Stimulated activated CD8-positive, alpha-beta memory T cell treated with anti-CD3 and anti-CD28 coated beads, Interleukin-7, amount 100 ng/mL, for 4 hours (primary cell): ENCODE measurements at places on chromosomes 12 and 14.

- no peak for DNase-seq
Measured at GRCh38 chr12:122724641-122725243, 5.9 kb downstream of the HCAR1 start.

GRCh38 chr12:53239643-53240258, 7.7 kb upstream of the RARG start:
- DNase-seq = no peak

- DNase-seq = no peak
Measured at GRCh38 chr14:71623939-71624338, 308.3 kb upstream of the RGS6 start.

DNA sequence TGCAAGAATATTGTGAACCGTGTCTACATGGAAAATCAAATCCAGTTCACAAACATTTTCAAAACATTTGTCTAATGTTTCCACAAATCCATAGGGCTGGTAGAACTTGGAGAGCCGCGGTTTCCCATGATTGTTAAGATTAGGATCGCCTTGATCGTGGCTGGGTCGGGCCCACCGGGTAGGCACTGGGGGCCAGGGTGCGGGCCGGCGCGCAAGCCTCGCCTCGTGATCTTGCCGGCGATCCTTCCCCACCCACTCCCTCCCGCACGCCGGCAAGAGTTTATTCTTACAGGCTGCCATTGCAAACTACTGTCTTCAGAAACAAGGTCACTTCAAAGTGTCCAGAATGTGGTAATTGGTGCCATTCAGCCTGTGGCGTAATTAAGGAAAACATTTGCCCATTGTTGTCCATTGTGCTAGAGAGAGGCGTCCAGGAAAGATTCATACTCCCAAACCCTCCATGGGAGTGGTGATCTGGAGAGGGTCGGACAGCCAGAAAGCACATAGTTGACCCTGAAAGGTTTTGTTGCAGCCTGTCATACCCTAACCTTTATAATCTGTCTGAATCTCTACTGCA, 95.5 kb downstream of the BORCS5 start:
- DNase-seq = no peak

DNA sequence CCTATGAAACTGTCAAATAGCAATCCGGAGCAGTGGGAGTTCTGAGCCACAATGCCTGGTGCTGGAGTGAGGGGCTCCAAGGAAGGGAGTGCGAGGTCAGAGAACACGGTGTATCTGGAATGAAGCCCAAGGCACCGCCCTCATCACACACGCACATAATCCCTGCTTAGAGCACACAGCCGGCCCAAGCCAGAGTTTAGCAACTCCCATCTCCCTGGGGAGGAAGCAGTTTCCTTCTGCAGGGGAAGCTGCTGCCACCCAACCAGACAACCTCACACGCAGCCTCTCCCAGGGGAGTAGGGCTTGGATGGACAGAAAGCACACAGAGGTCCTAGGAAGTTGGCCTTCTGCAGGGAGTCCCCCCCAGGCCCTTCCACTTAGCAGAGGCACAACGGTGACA, 31.3 kb downstream of the ACTN1 start:
- DNase-seq = no peak

DNA sequence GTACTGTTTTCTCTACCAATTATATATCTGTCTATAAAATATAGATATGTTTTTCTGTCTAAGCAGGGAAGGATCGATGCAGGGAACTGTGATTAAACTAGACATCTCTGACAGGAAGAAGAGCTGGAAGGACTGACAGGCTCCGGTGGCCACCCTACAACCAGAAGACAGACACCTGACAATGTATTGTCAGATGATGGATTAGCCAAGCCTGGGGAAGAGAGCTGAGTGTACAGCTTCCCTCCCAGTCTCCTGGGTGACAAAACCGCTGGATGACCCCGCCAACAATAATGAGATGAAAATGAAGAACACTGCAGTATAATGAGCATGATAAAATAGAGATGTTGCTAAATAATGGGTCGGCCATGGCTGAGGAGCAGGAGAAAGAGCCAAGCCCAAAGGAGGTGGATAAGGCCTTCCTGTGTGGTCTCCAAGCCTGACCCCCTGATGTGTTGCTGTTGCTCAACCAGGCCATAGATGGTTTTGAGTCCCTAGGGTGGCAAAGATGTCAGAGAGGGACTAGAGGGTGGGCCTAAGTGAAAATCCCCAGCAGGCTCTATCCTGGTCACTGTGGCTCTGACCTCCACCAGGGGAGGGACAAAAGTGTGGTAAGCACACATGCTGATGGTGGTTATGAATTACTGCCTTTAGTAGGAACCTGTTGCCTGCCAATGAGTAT, 28.2 kb downstream of the DHRS2 start:
- no peak for DNase-seq

GRCh38 chr14:24337144-24337823, 2.4 kb upstream of the ADCY4 start:
- no peak for DNase-seq

DNA sequence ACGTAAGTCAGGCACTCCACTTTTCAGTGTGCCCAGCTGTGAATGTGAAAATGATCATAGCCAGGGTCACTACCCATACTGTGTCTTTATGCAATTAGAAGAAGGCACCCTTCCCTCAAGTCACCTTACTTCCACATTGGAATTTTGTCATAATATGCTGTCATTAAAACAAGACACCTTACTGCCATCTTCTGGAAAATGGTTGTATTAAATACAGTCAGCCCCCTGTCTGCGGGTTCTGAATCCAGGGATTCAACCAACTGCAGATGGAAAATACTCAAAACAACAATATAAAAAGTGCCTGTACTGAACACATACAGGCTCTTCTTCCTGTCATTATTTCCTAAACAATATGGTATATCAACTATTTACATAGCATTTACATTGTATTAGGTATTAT, 70.2 kb upstream of the TBX5 start:
- no peak for DNase-seq

DNA sequence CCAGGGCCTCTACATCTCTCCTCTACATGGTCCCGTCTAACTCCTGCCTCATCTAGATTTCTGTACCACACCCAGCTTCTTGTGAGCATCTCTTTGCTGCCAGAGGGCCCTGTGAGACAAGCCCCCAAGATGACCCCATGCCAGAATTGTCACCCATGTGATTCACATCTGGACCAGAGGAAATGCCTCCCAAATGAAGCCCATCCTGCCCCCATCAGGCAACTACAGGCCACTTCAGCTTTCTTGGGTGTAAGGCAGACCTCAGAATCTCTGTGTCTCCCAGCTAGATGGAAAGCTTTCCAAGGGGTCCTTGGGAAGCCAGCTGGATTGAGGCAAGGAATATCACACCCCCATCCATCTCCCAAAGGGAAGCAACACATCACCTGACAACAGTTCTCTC, 9.3 kb upstream of the OAS3 start:
- no peak for DNase-seq

- DNase-seq = no peak
Measured at GRCh38 chr12:12890543-12891079, 751 bp upstream of the GPRC5A start.

- no peak for DNase-seq
Measured at GRCh38 chr12:44835641-44836379, 40.3 kb downstream of the NELL2 start.

- no peak for DNase-seq
Measured at GRCh38 chr12:101607894-101608293, 13.1 kb downstream of the MYBPC1 start.

DNA sequence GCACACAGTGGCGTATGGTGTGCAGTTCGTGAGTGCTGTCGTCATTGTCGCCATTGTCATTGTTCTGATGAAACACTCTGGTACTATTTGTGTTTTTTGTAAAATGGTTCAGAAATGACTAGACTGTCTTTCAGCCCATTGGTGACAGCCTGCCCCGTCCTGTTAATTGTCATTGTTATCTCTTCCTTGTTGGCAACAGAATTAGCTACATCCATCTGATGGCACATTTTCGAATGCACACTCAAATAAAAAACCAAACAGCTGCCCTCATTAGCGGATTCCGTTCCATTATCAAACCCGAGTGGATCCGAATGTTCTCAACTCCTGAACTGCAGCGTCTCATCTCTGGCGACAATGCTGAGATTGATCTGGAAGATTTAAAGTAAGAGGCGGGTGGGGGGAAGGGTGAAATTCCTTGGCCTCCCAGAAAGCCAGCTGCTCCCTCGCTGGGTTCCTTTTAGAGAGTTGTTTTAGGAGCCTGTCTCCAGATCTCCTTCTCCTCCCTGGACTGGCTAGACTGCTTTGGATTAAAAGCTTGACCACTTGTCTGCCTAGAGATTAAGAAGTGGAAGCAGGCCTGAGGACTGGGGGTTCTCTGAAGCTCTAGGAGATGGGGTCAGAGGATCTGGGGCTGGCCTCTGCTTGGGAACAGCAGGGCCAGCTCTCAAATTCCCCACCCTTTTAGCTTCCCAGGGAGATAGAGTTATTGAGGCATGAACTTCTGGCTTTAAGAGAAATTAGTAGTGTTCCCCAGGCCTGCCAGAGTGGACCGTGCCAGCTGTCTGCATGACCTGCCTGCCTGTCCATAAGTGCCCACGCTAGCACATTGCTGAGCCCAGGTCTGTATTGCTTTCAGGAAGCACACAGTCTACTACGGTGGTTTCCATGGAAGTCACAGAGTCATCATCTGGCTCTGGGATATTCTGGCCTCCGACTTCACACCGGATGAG, 43.3 kb downstream of the MMAB start:
- no peak for DNase-seq

DNA sequence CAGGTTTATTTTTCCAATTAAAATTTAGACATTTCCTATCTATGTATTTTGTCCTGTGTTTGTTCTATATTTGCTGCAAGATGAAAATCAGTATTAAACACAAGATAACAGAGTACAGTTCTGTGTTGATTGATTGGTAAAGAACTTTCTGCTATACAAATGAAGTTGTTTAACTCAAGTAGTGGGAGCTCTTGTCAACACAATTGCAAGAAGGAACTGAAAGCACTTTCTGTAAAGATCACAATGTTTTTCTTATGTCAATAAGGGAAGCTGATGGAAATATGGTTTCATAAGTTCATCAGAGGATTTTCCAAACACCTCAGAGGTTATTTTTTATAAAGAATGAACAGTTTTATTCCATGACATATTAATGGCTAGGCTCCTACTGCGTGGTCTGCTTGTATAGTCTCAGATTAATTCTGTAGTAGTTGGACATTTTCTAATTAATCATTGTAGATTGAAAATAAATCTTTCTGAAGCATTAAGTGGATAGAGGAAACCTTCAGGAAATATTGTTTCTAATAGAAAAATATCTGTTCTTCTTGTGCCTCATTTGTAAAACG, 379.5 kb downstream of the LRFN5 start:
- no peak for DNase-seq

- DNase-seq = no peak
Measured at GRCh38 chr14:105012171-105012985, 8.5 kb downstream of the CDCA4 start.

DNA sequence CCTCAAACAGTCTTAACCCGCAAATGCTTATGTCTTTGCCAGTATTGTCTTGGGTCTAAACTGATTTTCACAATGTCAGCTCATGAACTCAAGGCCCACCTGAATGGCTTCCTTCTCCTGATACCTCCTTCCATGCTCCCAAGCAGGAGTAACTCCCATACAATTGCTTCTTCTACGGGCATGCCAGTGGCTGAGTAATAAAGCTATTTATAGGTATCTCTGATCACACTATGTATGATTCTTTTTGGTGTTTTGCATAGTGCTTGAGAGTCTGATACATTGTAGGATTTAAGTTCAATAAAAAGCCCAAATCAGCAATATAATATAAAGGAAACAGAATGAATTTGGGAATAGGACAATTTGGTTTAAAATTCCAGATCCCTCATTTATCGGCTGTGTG, 235.0 kb upstream of the DCN start:
- no peak for DNase-seq

GRCh38 chr14:56168007-56168616, 49.9 kb downstream of the PELI2 start:
- no peak for DNase-seq

DNA sequence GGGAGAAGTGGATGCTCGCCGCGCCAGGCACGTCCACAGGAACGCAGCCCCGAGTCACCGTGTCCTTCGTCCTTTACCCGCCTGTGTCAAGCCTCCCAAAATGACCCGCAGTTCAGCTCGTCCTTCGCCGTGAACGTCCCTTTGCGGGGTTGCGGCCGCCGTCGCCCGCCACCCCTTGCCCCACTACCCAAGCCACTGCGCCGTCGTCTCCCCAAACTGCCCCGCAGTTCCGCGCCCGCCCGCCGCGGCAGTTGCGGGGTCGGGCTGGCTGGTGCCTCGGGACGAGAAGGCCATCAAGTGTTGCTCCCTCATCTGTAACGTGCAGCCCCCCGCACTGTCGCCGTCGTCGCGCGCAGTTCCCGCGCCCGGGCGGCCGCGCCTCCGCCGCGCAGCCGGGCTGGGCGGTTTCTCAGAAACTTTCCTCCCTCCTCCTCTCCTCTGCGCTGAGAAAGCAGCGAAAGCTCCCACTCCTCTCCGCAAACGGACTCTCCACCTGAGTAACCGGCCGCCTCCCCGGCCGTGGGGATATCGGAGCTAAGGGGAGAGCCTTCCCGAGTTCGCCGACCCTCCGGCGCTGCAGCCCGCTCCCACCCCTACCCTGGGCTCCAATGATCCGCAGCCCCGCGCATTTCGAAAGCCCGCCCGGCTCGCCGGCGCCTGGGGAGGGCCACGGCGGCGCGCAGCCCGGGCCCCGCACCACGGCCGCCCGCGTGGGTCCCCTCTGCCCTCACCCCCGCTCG, 6.7 kb downstream of the CDKN1B start:
- peak; percentile 30 for DNase-seq

DNA sequence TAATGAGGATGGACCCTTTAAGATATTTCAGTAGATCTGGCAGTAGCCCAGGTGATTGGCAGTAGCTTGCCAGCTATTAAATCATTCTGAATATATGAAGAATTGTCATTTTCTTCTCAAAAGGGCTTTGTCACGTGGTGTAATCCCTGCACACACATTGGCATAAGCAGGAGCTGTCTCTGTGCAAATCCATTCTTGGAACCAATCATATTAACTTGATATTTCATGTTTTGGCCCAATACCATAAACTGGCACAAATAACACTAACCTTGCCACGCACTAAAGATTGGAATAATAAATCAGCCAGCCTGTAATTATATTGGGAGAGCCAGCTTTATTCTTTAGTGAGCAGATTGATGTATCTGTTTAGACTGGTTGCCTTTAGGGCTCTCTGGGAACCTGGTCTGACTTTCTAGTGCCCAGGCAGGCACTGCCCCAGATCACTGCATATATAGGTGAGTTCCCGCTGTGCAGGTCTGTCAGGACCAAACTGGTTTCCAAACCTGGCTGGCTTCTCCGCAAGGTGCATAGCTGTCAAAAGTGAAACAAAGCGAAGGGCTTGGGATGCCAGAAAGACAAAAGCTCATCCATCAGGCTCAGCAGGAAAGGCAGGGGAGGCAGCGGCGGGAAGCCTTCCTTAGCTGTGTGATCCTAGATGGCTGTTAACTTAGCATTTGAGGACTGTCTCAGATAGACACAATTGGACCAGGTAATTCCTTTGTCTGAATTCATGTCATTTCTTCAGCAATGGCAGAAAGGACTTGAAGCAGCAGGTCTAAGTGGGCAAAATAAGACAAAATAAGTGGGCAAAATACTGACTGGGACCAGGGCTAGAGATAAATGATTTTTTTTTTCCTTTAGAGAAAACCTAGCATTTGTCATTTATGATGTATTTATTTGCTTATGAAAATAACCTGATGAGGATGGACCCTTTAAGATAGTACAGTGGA, 128.8 kb upstream of the DYRK2 start:
- DNase-seq = no peak

GRCh38 chr14:92969871-92970270, 46.9 kb downstream of the CHGA start:
- DNase-seq = no peak

GRCh38 chr12:1587927-1588574, 6.3 kb downstream of the FBXL14 start:
- DNase-seq = no peak
